ENCODE measurements at places on chromosomes 2 and 18.

- no peak for DNase-seq
Measured at GRCh38 chr2:132752421-132753206, 82.6 kb upstream of the LYPD1 start.

DNA sequence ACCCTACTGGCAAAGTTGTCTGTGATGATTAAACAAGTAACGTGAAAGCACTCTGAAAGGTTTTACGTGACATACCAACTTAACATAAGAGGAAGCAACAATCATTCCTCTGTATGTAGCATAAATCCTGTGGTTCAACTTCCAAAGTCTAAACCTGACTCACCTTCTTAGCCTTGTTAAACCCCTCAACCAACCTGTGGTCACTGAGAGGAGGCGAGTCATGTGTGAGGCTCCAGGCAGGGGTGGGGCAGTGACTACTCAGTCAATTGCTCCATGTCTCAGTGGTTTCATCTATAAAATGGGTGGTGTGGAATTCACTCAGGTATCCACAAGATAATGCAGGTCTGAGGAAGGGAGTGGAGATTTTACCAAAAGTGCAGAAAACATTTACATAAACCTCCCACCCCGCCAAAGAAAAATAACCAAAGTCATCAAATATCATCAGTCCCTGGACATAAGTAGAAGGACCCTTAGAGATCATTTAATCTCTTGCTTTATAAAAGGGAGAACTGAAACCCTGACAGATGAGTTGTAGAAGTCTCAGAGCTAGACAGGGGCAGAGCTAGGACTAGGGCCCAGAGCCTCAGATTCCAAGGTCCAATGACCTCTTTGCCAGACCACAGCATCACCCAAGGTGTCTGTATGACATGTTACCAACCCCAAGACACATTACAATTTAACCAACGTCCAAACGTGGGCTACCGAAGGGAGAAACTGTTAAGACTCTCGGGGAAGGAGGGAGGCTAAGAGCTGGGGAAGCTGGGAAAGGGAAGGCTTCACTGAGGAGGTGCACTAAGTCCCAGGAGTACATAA lies 3.7 kb upstream of the PCBP1 start:
- peak; percentile 29 for DNase-seq

- DNase-seq = no peak
Measured at GRCh38 chr2:230172156-230172555, 47.6 kb downstream of the SP110 start.

DNA sequence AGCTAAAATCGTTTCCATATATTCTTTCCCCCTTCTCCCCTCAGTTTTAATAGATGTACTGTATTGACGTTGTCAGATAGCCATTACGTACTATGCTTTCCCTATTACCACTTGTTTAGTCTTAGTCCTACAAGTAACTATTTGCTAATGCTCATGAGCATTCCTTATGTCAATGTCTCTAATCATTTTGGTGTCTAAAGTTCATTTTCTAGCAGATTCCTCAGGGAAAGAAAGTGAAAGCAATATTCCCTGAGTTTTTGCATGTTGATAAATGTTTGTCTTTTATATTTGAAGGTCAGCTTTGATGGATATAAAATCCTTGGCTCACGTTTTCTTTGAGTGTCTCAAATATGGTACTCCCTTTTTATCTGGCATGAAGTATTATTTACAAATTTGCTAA lies 253.3 kb upstream of the STON1 start:
- DNase-seq = no peak

DNA sequence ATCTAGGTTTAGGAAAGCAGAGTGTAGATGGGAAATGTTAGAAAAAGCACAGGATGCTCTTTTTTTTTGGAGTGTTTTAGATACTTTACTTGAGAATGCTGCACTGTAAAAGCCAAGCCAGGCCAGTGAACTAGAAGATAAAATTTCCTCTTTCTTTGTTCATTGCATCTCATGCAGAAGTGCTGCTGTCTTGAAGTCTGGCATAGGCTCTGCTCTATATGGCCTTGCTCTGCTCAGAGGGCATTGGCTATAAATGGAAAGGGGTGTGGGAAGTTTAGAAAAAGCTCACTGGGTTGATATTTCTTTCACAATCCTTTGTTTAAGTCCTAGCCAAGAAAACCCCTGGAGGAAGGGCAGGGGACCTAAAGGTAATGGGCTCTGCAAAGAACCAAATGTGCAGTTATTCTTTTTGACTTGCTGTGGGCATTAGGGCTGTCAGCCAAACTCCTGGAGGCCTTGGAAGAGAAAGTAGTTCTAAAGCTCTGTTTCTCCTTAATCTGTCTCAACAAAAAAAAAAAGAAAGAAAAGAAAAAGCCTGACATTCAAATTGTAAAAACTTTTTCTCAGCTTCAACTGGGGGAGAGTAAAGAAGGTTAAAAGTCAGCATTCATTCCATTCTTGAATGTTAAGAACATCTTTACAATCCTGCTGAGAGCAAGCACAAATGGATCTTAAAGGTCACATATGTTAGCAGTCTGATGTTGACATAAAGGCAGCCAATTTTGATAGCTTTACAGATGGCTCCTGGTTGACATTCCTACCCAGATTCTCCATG lies 338.3 kb downstream of the GULP1 start:
- DNase-seq = peak; percentile 0

GRCh38 chr2:20130160-20130560 lies 78.7 kb upstream of the LAPTM4A start:
- no peak for DNase-seq

GRCh38 chr2:126322342-126322741 lies 333.6 kb upstream of the GYPC start:
- no peak for DNase-seq

GRCh38 chr18:9827793-9828505 lies 57.8 kb upstream of the TXNDC2 start:
- DNase-seq = peak; percentile 86

GRCh38 chr2:113376253-113376912 lies 61.1 kb upstream of the ZNG1B start:
- no peak for DNase-seq

GRCh38 chr2:64487256-64488049 lies 33.5 kb downstream of the LGALSL start:
- DNase-seq = no peak

- DNase-seq = no peak
Measured at GRCh38 chr2:25215232-25215631, 46.9 kb upstream of the POMC start.

DNA sequence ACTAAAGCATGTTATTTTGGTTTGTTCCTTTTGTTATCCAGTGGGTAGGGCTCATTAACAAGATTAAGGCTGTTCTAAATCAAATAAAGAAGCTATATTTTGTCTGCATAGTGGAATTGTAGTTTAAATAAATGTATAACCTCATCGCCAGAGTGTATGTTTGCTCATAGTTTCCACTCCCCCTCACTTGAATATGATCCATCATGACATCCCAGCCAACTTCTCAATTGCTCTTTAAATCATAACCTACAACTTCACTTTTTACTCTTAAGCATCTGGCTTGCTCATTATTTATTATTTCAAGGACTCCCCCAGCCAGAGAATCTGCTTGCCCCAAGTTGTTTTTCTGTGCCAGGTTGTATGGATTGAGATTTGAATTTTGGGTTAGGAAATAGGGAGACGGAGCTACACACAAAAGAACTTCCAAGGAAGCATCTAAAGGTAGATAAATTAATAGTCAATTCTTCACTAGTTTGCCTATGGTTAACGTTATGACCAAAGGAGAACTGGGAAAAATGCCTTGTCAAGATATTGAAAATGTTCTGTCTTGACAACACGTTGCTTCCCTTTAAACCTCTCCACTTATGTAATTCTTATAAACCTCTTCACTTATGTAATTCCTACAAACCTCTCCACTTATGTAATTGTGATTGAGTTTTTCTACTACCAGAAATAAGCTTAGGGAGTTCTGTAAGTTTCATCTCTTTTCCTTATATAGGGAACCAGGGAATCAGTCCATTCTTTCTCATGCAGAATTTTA lies 55.4 kb upstream of the UPP2 start:
- DNase-seq = no peak

DNA sequence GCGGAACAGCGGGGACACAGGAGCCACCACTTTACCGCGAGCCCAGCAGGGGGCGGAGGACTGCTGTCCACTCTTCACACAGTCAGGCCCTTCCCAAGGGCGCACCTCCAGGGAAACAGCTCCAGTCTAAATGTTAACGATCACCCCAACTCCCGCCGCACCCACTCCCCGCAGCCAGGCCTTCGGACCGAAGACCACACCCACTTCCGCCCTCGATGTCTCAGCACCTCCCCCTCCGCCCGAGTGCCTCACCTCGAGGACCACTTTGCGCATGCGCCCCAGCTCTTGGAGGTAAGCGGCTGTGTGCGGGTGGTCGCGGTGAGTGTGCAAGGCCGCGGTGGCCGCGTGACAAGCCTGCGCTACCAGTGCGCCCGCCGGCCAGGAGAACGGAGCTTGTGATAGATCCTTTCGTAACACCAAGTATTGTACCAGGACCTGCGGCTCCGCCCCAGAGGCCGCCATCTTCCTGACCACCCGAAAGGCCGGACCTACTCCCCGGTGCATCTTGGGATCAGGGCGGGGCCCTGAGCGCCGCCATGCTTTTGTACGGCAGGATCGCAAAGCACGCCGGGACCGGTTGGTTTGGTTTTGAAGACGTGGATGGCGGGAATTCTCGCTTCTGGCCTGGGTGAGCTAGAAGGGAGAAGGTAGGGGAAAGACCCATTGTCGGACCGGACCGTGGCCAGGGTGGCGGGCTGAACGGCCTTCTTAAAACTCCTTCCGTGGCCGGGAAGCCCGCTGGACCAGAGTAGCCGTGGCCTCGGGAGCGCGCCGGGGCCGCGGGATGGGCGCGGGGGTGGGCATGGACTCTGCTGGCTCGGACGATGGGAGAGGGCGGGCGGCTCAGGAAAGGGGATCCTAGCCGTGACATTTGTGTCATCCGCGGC lies at the start of the genes CENPO and PTRHD1:
TSS of gene CENPO (plus strand) at position 552 of the 887 bp plus-strand sequence. CDS start 495 bp downstream, outside the sequence.
TSS of gene PTRHD1 (minus strand) at position 518 of the 887 bp plus-strand sequence. CDS start at position 504, 14 bp downstream.
- peak; percentile 93 for DNase-seq

DNA sequence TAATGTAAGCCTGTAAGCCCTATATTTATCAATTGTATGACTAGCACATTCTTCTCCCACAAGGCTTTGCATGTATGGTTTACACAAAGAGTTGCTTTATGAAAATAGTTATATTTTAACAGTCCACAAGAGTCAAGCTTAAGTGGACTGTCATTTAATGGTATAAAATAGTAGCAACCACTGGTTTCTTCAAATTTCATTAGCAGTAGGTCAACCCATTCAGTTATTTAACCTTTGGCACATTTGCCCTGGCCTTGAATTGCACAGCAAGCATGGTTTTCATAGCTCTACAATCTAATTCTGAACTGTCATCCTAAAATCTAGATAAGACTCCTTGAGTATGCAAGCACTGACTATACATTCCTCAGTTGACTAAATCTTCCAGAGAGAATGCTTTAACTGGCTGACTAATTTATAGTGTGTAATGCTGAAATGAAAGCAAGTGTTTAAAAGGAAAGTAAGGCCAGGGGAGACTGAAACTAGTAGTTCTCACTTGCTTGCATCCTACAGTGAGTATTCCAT lies 1.8 kb downstream of the DPP4 start:
- DNase-seq = no peak

DNA sequence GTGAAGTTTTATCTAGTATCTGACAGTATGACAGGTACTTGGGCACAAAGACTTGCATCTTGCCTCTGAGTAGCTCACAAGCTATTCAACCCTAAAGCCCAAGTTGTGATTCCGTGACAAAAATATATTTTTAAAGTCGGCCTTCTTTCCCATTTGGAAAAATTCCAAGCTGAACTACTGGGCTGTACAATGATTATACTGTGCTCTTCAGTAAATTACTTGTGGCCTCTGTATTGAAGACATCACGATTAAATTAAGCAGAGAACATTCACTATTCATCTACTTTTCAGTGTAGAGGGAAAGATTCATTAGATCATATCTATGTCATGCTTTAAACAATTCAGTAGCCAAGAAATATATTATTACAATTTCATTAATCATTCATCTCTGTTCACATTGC lies 282.2 kb downstream of the CDH2 start:
- DNase-seq = no peak

DNA sequence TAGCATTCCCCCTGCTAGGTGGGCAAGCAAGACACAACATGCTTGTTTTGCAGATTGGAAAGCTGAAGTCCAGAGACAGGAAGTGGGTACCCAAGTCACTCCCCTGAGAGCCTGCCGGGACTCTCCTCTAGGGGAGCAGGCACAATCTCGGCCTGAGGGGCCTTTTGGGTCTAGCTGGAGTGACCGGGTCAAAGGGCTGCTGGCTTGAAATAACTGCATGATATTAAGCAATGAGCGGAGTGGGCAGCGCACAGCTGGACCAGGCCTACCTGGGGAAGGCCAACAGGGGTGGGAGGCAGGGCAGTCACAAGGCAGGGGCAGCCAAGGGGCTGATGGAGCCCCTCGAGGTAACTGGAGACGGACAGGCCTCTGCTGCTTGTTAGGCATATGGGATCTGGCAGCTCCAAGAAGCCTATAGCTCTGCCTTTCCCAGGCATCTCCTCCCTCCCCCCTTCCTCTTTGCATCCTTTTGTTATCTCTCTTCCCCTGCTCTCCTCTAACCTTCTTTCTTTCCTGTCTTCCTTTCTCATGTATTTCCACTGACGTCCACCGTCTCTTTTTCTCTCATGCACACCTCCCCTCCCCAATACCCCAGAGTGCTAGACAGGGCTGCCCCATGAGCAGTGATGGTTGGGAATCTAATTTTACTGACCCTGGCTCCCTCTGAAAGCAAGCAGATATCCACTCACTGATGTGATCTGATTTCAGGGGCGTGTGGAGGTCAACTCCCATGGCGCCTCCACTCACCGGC lies 237.5 kb downstream of the LOXHD1 start:
- DNase-seq = no peak

GRCh38 chr2:219530048-219530963 lies 13.3 kb downstream of the CHPF start:
- DNase-seq = peak; percentile 54

All from PC-9 (cell line).